Motor neuron (in vitro differentiated cells): ENCODE measurements at places on chromosomes 13 and 19. TPM values are rescaled to one million over a fixed set of nuclear protein-coding genes. Genes with fewer than 3 reads are reported as not detected.

DNA sequence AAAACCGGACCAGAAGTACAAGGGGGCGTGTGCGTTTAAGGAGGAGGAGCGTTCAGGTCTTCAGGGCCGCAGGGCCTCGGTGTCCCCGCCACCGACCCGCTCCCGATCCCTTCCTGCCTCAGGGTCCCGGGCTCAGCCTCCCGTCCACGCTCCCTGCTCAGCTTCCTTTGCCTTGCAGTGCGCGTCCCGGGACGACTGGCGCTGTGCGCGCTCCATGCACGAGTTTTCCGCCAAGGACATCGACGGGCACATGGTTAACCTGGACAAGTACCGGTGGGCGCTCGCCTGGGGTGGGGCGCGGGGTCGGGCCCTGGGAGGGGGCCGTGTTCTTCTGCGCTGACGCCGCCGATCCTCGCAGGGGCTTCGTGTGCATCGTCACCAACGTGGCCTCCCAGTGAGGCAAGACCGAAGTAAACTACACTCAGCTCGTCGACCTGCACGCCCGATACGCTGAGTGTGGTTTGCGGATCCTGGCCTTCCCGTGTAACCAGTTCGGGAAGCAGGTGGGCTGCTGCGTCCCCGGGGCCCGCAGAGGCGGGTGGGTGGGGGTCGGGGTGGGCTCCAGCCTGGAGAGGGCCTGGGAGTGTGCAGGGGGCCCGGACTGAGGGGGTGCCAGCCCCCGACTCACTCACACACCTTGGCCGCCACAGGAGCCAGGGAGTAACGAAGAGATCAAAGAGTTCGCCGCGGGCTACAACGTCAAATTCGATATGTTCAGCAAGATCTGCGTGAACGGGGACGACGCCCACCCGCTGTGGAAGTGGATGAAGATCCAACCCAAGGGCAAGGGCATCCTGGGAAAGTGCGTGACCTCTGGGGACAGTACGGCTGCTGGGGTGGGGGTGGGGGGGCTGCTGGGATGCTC lies 1.4 kb downstream of the GPX4 start:
- no peak for ATAC-seq

DNA sequence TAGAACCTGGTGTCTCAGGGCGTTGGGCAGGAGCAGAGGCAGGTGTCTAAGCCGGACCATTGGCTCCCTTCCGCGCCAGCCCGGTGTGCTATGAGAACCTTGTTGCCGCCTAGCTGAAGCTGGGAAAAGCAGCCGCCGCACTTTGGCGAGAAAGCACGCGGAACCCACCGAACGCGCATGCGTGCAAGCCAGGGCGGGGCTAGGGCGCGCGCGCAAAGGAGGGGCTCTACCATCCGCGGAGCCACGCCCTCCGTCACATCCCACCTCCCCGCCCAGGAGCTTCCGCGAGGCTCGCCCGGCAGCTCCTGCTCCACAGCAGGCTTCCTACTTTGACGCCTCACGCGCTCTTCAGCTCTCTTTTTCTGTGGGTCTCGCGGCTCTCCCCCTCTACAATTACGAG lies 51.3 kb downstream of the WDR87 start:
- no peak for ATAC-seq

KIR3DL1 gene
- 0.66 TPM in 1 of 2 replicates, not detected in the other for total RNA-seq

- no peak for ATAC-seq
Observed at GRCh38 chr13:18944501-18945068, 237.0 kb downstream of the TUBA3C start.

LAIR1 gene
- total RNA-seq: 0.38 and 0.81 TPM in 2 replicates

DNA sequence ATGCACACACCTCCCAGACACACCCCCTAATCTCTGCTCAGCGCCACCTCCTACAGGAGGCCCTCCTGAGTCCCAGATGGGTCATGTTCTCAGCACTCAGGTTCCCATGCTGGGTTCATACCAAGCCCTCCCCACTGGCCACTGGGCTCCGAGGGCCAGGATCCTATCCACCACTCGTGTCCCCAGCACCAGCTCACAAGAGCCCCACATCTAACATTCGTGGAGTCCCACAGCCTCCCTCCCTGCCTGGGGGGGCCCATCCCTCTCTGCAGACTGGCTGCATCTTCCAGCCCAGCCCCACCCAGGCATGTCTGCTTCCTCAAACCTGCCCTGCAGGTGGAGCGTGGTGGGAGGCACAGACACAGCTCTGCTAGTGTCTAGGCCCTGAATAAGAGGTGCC lies 227.4 kb downstream of the TUBA3C start:
- no peak for ATAC-seq

SHISA2 gene
- total RNA-seq: 1.5 and 2.2 TPM in 2 replicates

PLPP2 gene
- 1.5 and 2.3 TPM in 2 replicates for total RNA-seq

- peak; percentile 44 for ATAC-seq
Observed at GRCh38 chr13:76289558-76289957, 596.6 kb downstream of the KCTD12 start.

DNA sequence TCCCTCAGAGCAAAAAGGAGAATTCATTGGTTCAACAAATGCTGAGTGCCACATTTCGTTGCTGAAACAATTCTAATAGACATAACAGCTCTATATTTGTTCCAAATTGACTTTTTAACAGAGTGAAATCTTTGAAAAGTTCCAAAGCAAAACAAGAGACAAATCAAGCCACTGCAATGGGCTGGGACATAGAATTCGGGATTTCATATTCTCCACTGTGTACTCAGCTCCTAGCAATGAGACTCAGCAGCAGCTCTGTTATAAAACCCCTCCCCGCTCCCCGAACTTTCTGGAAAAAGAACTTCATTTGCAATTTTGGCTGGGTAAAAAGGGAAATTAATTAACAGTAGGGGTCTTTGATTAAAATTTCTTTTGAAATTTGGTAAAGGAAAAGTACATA lies 11.3 kb downstream of the RFX2 start:
- ATAC-seq: peak; percentile 62

DNA sequence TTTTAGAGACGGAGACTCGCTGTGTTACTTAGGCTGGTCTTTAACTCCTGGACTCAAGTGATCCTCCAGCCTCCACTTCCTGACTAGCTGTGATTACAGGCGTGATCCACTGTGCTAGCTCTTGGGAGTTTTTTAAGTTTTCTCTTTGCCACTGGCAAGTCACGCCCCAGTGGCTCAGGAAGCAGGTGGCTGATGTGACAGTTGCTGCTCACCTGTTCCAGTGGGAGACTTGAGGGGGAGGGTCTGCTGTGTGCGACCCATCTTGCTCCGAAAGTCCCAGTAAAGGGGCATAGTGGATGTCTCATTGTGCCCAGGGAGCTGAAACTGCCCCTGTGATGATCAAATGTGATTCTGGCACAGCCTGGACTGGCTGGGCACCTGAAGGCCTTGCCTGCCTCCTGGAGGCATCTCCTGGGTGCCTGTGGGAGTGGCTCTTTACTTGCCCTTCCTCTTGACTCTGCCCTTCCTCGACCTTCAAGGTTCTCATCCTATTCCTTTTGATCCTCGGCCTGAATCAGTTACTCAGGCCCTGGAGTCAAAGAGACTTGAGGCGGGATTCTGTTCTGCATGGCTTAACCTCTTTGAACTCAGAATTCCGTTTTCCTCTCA lies 7.8 kb downstream of the SMARCA4 start:
- ATAC-seq: peak; percentile 71

DNA sequence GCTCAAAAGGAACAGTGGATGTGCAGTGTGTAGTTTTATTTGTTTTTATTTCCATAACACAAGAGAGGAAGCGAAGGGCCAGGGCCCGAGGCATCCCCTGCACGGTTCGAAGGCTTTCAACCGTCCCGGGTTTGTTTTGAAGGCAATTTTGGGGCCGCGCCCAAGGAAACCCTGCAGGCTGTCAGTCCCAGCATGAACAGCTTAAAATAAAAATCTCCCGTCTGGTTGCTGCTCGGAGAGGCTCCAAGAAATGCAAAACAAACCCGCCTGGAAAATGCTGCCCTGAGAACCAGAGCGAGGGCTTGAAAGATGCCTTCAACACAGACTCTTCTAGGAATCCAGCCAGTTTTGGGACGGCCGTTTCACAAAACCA lies 16.0 kb downstream of the LSM4 start:
- ATAC-seq: no peak

SCGB2B2 gene
- total RNA-seq: 0.37 TPM in 1 of 2 replicates, not detected in the other

- no peak for ATAC-seq
Observed at GRCh38 chr13:94113245-94113644, 366.2 kb downstream of the DCT start.

LILRB3 gene
- 1.7 TPM in 2 replicates for total RNA-seq

DNA sequence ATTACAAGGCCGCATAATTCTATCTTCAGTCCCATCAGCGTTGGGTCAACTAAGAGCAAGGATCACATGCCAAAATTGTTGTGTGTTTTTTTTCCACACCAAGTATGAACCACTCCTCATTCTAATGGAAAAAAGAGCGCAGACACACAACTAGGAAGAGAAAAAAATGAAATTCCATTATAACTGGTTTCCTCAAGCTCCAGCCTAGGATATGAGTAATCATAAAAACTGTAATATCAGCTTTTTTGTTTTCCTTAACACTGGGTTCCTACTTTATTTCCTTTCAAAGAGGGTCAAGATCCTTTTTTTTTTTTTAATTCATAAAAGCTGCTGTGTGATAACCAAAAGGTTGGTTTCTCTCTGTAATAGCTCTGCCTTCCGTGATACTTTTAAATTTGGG lies 19.4 kb downstream of the TSHZ3 start:
- no peak for ATAC-seq

GRCh38 chr13:96527497-96527896 lies 437.6 kb downstream of the HS6ST3 start:
- ATAC-seq: no peak

TNNI3 gene
- 4.1 and 4.6 TPM in 2 replicates for total RNA-seq

DNA sequence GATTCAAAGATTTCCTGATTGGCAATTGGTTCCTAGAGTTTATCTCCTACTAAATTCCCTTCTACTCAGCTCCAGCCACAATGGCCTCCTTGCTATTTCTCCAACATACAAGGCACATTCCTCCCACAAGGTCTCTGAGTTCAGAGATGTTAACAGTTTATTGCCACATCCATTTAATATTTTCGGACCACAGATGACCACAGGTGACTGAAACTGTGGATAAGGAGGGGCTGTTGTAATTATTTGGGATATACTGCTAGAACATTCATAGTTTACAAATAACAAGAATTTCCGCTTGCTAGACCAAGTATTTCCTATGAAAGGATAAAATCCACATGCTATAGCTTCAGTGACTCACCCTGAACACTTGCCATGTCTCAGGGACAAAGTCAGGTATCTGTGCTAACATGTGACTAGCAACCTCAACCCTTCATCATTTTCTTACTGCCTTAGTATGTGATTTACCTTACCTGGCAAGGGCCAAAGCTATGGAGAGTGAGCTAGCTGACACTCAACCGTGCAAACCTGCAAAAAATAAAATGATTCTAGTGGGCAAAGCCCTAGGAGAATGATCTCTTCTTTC lies 117.7 kb downstream of the TBC1D4 start:
- ATAC-seq: no peak

- no peak for ATAC-seq
Observed at GRCh38 chr19:5207806-5208205, 132.8 kb downstream of the PTPRS start.

DNA sequence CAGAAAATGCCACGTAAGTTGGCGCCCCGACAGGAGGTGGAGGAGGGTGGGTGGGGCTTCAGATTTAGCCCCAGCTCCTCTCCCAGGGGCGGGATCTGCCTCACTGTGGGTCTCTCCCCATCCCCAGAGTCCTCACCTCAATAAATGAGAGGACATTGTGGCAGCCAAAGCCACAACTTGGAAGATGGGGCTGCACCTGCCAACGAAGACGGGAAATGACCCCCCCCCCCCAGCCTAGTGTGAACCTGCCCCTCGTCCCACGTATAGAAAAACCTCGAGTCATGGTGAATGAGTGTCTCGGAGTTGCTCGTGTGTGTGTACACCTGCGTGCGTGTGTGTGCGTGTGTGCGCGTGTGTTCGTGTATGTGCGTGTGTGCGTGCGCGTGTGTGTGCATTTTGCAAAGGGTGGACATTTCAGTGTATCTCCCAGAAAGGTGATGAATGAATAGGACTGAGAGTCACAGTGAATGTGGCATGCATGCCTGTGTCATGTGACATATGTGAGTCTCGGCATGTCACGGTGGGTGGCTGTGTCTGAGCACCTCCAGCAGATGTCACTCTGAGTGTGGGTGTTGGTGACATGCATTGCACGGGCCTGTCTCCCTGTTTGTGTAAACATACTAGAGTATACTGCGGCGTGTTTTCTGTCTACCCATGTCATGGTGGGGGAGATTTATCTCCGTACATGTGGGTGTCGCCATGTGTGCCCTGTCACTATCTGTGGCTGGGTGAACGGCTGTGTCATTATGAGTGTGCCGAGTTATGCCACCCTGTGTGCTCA lies 1.5 kb upstream of the TRAPPC5 start:
- ATAC-seq: peak; percentile 56

C1QTNF9B gene
- total RNA-seq: 0.63 and 1.2 TPM in 2 replicates

DNA sequence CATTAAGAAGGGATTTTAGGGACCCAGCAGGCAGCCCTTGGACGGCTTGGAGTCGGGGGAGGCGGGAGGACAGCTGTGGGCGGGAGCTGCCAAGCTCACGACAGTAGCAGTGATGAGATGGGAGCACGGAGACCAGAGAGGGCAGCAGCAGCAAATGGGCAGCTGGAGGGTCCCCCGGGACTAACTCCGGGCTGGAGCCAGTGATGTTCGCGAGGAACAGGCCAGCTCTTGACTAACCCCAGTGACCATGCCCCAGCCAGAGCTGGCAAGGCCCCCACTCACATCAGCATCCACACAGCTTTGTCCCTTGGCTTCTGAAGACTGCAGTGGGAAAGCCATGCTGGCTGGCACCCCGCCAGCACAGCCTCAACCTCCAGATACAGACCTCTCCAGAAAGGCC lies 81.9 kb downstream of the RAB20 start:
- ATAC-seq: peak; percentile 17

- ATAC-seq: peak; percentile 99
Observed at GRCh38 chr13:40247845-40248244, 418.6 kb downstream of the FOXO1 start.

DNA sequence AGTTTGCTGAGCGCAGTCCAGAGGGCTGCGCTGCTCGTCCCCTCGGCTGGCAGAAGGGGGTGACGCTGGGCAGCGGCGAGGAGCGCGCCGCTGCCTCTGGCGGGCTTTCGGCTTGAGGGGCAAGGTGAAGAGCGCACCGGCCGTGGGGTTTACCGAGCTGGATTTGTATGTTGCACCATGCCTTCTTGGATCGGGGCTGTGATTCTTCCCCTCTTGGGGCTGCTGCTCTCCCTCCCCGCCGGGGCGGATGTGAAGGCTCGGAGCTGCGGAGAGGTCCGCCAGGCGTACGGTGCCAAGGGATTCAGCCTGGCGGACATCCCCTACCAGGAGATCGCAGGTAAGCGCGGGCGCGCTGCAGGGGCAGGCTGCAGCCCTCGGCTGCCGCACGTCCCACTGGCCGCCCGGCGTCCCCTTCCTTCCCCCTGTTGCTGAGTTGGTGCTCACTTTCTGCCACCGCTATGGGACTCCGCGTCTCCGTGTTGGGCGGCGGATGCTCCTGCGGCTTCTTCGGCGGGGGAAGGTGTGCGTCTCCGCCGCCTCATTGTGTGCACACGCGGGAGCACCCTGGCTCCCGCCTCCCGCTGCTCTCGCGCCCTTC lies 772 bp downstream of the GPC6 start:
- ATAC-seq: peak; percentile 50

DNA sequence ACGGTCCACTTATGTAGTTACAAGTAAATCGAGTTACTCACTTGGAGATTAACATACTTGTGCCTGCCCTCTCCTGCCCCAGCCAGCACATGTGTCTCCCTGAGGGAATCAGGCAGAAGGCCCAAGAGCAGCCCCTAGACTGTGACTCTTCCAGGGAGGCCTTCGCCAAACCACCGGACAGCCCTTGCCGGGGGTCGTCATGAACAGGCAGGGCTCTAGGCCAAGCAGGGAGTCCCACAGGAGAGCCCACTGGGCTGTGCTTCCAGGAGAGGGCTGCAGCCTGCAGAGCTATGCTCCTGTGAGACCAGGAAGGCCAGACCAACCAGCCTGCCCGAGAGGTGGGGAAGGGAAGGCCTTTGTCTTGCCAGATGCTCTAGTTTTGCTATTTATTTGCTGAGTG lies 283.3 kb downstream of the FOXO1 start:
- peak; percentile 26 for ATAC-seq

- ATAC-seq: peak; percentile 40
Observed at GRCh38 chr19:18611327-18612050, 1.2 kb upstream of the TMEM59L start.
